Fibroblast of skin of left quadriceps (primary cell): ENCODE measurements at places on chromosomes 2 and 18.

GRCh38 chr18:76524900-76525698 lies 30.1 kb upstream of the ZNF516 start:
- DNase-seq, result no peak

- DNase-seq, result peak; percentile 23
Measured at GRCh38 chr2:130873700-130874346, 37.1 kb downstream of the ARHGEF4 start.

GRCh38 chr18:11577271-11578112 lies 31.9 kb upstream of the SLC35G4 start:
- DNase-seq, result no peak

DNA sequence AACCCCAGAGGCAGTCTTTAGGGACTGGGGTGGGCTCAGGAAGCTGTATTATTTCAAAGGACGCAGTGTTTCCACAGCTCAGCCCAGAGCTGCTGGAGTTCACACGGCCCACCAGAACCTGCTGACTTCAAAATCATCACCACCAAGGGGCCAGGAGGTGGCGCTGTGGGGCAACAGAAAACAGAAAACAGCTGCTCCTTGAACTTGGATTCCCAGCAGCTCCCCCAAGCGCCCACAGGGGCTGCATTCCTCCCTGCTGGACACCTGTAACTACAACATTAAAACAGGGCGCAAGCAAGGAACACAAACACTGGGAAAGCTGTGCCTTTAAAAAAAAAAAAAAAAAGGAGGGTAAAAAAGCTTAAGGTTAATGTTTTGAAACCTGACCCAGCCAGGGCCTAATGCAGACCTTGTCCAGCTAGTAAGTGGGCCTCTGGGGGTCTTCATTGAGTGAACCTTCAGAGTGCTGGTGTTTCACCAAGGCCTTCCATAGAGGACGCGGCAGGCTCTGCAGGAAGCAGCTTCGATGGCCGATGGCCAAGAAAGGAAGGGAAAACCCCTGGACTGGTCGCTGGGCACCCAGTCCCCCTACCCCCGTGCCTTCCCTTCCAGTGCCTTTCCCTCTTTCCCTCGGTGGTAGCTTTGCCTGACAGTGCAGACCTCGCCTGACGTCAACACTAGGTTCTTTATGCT lies 25.9 kb downstream of the MLPH start:
- peak; percentile 73 for DNase-seq

DNA sequence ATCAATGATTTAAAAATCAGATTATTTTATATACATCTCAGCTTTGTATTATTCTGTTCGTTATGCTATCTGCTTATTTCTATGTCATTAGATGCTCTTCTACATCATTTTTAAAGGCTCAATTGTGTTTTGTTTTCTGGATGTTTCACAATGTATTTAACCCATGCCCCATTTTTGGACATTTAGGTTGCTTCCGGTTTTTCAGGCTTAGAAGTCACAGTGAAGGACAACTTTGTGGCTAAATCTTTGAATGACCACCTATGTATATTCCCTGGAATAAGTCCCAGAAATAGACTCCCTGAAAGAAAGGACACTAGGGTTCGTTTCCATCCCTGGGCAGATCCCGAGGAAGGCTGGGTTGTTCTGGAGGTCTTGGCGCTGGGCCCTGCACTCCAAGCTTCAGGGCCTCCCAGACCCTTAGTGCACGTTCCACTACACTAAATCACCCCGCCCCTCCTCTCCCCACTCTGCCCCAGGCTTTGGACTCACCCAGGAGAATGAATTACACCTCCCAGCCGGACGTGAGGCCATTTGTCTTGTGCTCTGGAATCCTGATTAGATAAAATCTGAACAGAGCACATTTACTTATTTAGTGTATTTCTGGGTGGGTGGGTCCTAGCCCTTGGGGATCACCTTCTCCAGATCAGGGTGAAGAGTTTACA lies 188.2 kb downstream of the ZFP36L2 start:
- DNase-seq, result peak; percentile 24

DNA sequence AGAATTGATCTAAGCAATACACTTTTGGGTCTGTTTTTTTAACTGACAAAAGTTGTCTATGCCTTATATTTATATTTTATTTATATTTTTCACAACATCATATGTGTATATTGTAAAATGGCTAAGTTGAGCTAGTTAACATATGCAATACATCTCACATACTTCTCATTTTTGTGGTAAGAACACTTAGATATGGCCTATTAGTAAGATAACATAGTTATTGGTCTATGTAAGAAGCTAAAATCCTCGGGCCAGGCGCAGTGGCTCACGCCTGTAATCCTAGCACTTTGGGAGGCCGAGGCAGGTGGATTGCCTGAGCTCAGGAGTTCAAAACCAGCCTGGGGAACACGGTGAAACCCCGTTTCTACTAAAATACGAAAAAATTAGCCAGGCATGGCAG lies 275.6 kb upstream of the ID2 start:
- peak; percentile 26 for DNase-seq

DNA sequence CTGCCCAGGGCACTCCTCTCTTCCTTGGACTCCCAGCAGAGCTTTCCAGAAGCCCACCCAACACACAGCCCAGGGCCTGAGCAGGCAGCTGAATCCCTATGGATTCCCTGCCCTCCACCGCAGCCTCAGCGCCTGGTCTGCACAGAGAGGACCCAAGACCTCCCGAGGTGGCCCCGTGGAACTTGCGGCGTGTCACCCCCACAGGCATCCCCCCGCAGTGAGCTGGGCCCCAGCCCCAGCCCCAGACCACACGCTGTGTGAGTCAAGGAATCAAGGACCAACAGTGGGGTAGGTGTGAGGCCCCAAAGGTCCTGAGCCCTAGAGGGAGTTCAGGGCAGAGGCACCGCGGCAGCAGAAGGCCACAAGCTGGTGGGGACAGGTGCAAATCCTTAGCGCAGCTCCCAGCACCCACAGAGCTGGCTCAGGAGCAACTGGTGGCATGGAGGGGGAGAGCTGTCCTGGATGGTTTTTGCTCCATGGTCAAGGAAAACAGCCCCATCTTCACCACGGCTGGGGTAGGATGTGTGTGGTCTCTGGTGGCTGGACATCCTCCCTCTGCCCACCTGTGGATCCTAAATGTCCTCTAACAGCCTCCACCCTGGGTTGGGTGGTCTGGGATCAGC lies 8.5 kb downstream of the HS6ST1 start:
- no peak for DNase-seq

GRCh38 chr2:227881866-227882517 lies 10.6 kb downstream of the DAW1 start:
- DNase-seq, result no peak

- peak; percentile 80 for DNase-seq
Measured at GRCh38 chr2:170425281-170425751, 247.4 kb downstream of the MYO3B start.

DNA sequence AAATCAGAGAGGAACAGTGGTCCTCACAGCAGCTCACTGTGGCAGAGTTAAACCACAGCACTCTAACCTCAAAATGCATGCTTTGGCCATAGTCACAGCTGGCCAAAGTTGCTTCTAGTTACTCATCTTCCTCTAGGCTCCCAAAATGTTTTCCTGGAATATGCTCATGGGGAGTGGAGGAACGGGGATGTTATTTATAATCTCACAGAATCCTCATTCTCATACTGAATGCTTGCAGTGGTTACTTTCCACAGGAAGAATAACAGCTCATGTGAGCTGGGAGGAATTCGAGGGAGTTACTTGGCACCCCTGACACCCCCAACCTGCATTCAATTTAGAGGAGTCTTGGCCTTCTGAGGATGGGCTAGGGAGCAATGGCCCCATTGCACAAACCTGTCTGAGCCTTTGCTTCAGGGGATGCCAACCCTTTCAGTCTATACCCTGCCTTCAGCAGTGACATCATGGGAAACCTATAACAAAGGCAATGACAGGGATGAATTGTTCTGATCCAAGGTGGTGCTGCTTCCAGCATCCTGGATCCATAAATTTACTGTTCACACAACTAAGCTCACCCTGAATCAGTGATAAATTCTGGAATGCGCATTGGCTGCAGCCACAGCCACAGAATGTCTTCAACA lies 22.4 kb upstream of the CCBE1 start:
- peak; percentile 80 for DNase-seq

- no peak for DNase-seq
Measured at GRCh38 chr18:54824761-54825160, 3.5 kb upstream of the RAB27B start.

GRCh38 chr2:72139874-72140620 lies 7.6 kb downstream of the CYP26B1 start:
- DNase-seq, result no peak

DNA sequence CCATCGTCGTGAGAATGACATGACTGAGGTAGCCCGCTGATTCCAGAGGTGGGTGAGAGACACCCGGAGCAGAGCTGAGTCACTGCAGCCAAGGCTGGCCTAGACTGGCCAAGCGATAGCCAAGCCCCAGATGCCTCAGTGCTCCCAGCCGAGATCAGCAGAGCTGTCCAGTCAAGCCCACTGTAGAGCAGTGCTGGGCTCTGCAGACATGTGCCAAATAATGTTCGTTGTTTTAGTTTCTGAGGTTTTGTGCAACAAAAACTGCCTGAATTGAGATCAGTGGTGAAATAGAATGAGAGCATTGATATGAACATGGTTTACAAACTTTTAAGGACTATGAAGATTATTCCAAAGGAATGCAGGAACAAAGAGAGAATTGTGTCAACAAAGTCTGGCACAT lies 42.1 kb downstream of the INSIG2 start:
- no peak for DNase-seq

GRCh38 chr2:195898505-195899191 lies 170.0 kb downstream of the DNAH7 start:
- peak; percentile 99 for DNase-seq
